ENCODE measurements at places on chromosomes 12 and 14.

- DNase-seq, result no peak
These were observed 12.3 kb downstream of the TMEM30B start for GRCh38 chr14:61268812-61269211.

DNA sequence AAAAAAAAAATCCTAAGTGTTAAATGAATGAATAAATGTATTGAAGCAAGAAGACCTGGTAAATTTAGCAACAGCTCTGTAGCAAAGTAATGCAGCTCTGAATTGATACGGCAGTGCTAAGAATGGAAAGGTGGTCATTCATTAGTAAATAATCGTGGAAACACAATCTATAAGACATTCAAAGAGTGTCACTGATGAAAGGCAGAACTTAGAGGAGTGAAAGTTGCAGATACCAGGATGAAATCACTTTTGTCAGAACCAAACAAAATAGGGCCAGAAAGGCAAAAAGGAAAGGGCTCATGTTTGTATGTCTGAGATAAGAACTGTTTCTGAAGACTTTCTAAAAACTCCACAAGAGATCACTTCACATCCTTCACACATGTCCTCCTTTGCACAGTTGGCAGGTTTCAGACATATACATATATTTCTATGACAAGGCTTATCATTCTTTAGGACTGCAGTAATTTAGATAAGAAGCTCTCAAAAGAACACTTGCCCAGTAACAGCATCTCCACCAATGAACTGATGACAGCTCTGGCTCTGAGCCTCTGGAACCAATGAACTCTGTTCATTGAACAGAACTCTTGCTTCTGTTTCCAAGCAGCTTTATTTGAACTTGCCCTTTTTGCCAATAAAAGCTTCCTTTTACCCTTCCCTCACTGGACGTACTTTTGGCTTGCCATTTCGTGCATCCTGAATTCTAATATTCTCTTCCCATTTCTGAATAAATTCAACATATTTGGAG, 4.2 kb upstream of the LRR1 start:
- peak; percentile 72 for DNase-seq

- no peak for DNase-seq
These were observed 3.5 kb upstream of the SENP1 start for GRCh38 chr12:48109424-48109823.

DNA sequence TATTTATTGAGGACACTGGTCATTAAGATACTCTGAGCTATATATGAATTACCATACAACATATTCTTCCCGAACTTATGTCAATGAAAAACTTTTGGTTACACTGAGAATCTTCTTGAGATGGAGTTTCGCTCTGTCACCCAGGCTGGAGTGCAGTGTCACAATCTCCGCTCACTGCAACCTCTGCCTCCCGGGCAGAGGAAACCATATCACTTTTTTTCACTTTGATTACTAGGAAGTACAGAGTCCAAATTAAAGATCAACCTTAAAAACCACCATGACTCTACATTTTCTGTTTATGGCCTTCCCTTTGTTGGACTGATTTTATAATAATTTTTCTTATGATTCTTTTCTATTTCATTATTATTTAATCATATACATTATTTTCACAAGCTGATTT, 336.5 kb downstream of the FSCB start:
- no peak for DNase-seq

GRCh38 chr14:32324601-32325000, 4.5 kb upstream of the AKAP6 start:
- DNase-seq, result no peak

Measured in GM12864 (cell line).